ENCODE measurements at places on chromosomes 7 and 10. TPM values are rescaled to one million over a fixed set of nuclear protein-coding genes. Genes with fewer than 3 reads are reported as not detected.

DNA sequence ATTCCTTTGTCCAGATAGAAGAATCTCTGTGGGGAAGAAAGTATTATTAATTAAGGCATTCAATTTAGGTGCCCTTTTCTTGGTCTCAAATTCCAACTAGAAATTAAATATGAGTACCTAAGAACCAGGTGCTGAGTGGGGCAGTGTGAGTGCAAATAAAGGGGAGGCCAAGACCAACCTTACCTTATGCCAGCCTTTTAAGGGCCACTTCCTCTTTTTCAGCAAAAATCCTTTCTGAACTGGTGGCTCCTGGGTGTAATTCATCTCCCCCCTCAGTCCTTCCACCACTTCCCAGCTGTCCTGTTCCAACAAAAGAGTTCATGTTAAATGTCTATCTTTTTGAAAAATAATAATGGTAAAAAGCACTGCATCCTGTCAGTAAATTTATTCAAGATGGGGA lies 108.2 kb downstream of the OSBPL3 start:
- no peak for DNase-seq

GRB10 gene
- total RNA-seq, result 86.2 TPM

DNA sequence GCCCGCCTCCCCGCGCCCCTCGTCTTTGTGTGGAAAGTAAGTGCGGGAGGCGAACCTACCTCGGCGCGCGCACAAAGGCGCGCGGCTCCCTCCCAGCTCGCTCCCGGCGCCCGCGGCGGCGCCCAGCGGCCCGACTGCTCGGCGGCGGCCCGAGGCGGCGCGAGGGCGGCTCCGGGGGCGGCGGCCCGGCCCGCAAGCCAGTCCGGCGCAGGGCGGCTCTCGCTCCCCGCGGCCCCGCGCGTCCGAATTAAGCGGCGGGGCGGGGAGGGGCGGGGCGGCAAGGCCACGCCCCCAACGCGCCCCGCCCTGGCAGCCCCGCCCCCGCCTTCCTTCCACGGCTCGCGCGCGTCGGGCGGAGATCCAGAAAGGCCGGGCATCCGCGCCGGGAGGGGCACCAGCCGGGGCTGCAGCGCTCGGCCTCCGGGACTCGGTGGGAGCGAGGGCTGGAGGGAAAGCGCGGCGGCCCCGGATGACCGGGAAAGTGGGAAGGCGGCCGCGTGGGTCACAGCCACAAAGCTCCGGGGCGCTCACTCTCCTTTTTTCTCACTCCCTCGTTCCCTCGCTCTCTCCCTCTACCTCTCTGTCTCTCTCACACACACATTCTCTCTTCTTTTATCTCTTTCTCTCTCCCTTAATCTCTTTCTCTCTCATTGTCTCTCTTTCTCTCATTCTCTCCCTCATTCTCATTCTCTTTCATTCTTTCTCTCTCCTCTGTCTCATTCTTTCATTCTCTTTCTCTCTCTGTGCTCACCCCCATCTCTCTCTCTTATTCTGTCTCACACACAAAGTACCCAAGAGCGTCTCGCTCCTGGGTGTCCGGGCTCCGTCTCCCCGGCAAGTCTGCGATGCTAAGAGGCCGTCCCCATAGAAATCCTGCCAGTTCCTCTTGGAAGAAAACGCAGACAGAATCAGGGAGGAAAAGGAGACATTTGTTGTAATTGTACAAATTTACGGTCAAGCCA lies 170.2 kb downstream of the FAM107B start:
- peak; percentile 79 for DNase-seq

DNA sequence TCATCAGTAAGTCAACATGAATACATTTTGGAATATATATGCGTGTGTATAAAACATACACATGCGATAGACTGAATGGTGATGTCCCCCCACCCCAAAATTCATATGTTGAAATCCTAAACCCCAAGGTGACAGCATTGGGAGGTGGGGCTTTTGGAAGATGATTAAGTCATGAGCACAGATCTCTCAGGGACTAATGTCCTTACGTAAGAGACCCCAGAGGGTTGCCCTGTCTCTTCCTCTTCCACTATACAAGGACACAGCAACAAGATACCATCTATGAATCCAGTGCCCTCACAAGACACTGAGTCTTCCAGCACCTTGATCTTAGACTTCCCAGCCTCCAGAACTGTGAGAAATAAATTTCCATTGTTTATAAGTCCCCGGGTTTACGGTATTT lies 22.5 kb downstream of the DRGX start:
- no peak for DNase-seq

- DNase-seq, result no peak
Observed at GRCh38 chr7:159096736-159097581, 47.7 kb downstream of the VIPR2 start.

- DNase-seq, result no peak
Observed at GRCh38 chr7:28625432-28625831, 213.1 kb downstream of the CREB5 start.

- no peak for DNase-seq
Observed at GRCh38 chr7:8109196-8110022, 140.8 kb downstream of the GLCCI1 start.

DNA sequence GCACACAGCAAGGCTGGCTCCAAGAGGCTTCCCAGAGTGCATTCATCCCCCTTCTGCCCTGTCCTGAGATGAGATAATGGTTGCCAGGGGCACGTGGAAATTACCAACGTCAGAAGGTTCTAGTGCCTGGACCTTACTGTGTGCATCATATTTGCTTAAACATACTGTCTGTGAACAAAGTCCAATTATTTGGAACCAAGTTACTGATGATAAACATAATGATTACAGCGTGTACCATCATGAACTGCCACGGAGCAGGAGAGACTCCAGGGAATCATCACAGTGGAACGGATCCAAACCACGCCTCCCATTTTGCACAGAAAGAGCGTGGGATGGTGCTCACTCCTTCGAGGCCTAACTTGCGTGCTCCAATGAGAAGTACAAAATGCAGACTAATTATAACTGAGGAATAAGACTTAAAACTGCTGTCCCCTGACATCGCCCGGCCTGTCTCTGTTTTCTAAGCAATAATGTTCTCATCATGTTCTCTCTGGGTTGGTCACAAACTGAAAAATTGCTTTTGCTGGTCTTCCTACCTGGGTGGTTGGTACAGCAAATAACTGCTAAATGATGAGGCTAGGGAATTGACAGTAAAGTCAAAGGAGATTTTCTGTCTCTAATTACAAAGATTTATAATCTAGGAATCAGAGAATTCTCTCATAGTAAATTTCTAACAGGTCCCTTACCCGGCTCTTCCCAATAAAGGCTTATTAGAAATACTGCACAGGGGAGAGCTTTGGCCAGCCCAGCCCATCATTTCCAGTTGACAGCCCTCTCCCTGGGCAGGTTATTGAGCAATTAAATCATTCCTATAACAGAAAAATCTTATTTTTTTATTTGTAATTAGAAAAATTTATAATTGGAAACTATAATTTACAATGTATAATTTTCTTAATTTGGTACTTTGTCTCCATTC lies 182.2 kb downstream of the CAMK1D start:
- DNase-seq, result no peak

DNA sequence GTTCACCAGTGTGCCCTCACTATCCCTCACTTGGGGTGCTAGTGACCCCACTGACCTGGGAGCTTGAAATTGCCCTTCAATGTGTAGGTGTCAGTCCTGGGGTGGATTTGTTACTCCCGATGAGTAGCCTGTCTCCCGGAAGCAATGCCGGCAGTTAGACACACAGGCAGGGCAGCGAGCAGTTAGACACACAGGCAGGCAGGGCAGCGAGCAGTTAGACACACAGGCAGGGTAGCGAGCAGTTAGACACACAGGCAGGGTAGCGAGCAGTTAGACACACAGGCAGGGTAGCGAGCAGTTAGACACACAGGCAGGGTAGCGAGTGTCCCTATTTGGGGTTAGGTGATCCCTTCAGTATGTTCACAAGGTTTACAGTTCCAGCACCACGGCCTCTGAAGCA lies 44.0 kb downstream of the VWA2 start:
- no peak for DNase-seq

MEST gene
- total RNA-seq, result 76.1 TPM

GSTO2 gene
- 26.7 TPM for total RNA-seq

- no peak for DNase-seq
Observed at GRCh38 chr10:91550021-91550420, 82.8 kb downstream of the PPP1R3C start.

STOX1 gene
- total RNA-seq, result 2.7 TPM

DDC gene
- 5.2 TPM for total RNA-seq

DNA sequence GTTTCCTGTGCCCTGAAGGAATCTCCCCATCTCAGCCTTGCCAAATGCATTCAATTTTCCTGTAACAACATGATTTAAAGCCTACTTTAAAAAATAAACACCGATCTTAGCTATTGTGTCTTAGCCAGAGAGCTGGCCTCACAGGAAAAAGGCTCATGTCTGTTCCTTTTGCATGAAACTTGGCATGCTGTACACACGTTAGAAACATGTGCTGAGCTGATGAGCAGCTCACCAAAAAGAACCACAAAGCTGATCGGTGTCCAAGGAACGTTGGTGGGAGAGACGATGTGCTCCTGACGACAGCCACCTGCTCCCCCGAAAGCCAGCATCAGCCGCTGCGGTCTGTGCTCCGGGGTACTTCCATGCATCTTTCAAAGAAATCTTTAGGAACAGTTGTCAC lies 135.9 kb downstream of the ADARB2 start:
- DNase-seq, result no peak

SPDYE6 gene
- not detected for total RNA-seq

Measured in Calu3 (cell line).